ENCODE measurements at places on chromosomes 7 and 10. TPM values are rescaled to one million over a fixed set of nuclear protein-coding genes. Genes with fewer than 3 reads are reported as not detected.

DNA sequence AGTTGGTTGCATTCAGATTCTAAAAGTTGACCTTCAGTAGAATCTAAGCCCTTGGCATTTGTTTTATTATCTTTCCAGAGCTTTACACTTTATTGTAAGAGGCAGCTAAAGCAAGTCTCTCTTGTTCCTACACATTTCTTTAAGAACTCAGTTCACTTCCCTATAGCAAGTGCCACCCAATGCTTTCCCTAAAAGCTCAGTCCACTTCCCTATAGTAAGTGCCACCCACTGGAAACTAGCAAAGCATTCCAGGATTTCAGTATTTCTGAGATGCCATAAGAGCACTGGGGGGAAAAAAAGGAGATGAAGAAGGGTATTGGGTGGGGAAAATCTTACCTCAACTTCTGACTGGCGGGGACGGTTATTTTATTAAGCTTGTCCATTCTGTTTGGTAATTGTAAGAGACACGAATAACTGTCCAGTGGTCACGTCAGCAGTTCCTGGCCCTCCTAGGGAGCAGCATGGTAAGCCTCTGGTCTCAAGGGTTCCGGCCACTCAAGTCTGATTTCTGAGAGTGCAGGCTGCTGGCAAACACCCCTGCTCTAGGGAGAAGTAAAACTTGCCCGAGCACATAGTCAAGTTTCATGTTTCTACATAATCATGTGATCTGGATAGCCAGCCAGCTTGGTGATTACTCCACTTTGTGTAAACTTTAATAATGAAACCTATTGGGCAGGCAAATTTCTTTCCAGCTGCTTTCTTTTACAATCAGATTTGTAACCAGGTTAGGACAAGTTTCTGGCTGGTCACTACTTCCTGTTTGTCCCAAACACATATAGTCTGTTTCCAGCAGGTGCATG is at the start of gene BLNK:
BLNK (minus strand) TSS at position 554 of the 800 bp plus-strand sequence; CDS start at position 383, 171 bp downstream.
- DNase-seq, result no peak

TMEM229A gene
- not detected for total RNA-seq

DENND11 gene
- total RNA-seq, result 8.1 TPM

RALA gene
- 8.5 TPM for total RNA-seq

DNA sequence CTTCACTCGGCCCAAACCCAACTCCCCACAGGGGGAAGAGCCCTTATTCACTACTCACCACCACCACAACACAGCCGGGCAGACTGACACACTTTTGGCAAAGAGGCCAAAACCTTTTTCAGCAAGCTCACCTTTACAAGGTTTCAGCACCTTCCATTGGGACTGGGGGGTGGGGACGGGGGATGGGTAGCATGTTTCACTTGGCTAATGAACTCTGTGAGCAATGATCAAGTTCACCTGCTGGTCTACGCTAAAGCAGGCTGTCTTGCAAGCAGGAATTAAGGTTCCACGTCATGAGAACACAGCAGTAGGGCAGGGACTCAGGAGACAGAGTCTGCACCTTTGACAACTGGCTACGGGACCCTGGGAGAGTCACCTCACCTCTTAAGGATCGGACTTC is 7.0 kb downstream of the FAM53B start:
- DNase-seq, result no peak
